ENCODE measurements at places on chromosomes 3 and 15. TPM values are rescaled to one million over a fixed set of nuclear protein-coding genes. Genes with fewer than 3 reads are reported as not detected.

The SLC25A20 gene
- 14.8 TPM for total RNA-seq

The CCDC54 gene
- not detected for total RNA-seq

- DNase-seq, result no peak
Observed at GRCh38 chr15:89781891-89782618, 5.9 kb downstream of the MESP2 start.

- no peak for DNase-seq
Observed at GRCh38 chr15:88891540-88892254, 3.6 kb downstream of the HAPLN3 start.

GRCh38 chr3:167998253-167998652, 97.5 kb downstream of the GOLIM4 start:
- DNase-seq, result no peak

DNA sequence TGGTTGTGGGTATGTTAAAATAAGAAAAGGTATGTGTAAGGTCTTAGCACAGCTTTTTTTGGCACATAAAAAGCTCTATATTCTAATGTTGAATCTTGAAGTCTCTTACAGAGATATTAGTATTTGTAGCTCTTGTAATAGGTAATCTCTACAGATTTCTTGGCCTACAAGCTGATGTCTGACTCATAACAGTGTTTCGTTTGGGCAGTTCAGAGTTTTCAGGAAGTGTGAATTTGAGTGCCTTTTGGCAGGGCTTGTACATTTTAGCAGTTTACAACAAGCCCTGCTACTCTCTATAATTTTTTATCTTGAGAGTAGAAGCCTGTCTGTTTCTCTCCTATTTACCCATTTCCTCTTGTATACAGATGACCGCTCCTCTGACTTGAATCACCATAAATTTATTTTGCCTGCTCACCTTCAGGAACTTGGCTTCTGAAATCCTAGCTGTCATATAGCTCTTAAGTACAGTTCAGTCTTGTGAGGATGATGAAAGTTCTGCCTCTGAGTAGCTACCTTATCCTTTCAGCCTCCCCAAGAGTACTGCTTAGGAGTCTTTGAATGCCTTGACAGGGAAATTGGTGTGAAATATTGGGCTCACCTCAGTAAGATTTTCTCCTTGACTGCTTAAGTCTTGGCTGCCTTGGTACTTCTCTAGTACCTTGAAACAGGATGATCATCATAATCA, 419.9 kb upstream of the RARB start:
- no peak for DNase-seq

GRCh38 chr3:141076797-141077571, 25.8 kb downstream of the SPSB4 start:
- DNase-seq, result peak; percentile 59

The NMNAT3 gene
- 4.3 TPM for total RNA-seq

The CYP1A2 gene
- total RNA-seq, result not detected

DNA sequence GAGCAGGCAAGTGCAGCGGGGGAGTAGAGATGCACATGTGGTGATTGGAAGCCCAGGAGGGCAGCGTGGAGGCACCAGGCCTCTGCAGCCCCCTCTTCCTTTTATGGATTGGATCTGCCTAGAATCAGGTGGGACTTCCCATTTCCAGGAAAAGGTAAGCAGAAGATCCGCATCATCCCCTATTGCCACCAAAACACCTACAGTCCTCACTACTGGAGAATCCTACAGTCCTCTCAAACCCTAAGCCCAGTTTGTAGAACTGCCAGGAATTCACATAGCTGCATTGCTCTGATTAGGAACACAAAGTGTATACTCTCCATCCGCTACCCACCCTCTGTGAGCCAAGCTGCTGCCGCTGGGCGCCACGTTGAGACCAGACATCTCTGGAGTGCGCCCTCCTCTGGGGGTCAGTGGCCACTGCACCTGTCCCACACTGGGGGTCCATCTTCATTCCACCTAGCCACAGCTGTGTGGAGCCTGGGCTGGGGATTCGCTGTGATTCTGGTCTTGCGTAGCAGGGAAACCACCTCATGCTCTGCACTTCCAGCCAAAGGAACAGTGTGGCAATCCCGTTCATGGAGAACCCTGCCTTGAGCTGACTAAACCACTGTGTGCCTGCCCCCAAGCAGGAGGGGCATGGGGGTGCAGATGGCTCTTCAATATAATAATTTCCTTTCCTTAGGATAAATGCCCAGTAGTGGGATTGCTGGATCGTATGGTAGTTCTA, 88.9 kb upstream of the PTX3 start:
- DNase-seq, result no peak

The WDR93 gene
- not detected for total RNA-seq

The SERINC4 gene
- total RNA-seq, result 0.09 TPM
